Heart right ventricle (tissue), 16 donors: ENCODE measurements at places on chromosomes 13 and 19. TPM values are rescaled to one million over a fixed set of nuclear protein-coding genes. Genes with fewer than 3 reads are reported as not detected.

FFAR2 gene
- 0.22 TPM for total RNA-seq

CHAMP1 gene
- 14.9 TPM for total RNA-seq

TPTE2 gene
- total RNA-seq, result not detected

RNF113B gene
- not detected for total RNA-seq

ZSCAN4 gene
- total RNA-seq, result 0.19 TPM
